BJ (cell line): ENCODE measurements at places on chromosomes 16 and 17.
A peak's percentile ranks its signal among the peaks of the same experiment; 100 is the strongest.

GRCh38 chr17:57493171-57493570 is 236.8 kb downstream of the MSI2 start:
- DNase-seq, result no peak

DNA sequence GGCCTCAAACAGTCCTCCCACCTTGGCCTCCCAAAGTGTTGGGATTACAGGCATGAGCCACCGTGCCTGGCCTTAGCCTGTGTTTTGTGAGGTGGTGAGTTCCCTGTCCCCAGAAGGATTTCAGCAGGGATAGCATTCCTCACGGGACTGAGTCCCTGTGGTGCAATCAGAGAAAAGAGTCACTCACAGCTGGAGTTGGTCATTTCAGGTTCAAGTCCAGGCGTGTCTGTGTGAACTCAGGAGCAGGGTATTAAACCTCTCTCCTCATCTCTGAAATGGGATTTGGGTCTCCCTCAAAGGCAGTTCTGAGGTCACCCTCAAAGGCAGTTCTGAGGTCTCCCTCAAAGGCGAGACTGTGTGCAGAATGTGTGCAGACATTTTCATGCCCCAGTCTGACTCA is 28.6 kb downstream of the NPTX1 start:
- no peak for DNase-seq

DNA sequence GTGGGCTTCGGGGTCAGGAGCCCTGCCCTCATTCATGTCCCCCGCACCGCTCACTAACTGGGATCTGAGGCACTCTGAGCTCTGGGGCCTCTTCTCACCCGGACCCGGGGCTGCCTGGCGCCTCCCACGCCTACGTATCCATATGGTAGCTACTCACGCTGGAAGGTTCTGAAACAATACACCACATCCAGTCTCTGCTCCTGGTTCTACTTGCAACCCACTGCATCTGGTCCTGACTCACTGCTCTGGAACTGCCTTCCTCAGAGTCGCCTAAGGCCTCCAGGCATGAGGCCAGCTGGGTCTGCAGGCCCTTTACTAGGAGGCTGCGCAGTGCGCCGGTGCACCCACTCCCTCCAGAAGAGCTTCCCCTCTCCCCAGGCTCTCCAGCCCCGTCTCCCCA is 18.1 kb downstream of the USP36 start:
- DNase-seq, result peak; percentile 95

DNA sequence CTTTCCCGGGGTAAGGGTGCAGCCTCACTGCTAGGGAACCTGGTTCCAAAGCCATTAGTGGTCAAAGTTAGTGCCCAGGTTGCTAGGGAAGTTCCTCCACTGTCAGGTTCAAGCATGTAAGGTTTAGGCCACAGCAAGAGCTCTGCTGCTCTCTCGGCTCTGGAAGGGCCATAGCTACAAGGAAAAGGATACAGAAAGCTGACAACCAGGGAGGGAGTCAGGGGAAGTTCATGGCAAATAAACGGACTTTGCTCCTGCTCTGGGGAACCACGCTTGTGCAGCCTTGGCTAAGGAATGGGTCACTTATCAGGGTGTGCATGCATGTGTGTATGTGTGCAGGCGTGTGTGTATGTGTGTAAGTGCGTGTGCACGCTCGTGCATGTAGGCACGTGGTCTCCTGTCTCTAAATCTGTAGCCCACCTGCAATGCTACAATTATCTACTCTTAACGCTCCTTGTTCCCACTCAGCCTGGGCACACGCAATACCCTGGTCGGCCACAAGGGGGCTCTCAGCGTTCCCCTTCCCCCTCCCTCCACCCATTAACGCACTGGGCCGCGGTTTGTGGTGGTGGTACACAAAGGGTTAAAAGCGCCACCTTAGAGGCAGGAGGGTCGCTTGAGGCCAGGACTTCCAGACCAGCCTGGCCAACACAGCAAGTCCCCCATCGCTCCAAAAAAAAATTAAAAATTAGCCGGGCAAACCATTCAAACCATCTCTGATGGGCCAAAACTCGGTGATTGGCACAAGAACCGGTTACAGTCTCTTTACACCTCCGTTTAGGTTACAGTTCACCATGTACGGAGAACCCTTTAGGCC is 48.4 kb upstream of the KDM8 start:
- DNase-seq, result no peak

DNA sequence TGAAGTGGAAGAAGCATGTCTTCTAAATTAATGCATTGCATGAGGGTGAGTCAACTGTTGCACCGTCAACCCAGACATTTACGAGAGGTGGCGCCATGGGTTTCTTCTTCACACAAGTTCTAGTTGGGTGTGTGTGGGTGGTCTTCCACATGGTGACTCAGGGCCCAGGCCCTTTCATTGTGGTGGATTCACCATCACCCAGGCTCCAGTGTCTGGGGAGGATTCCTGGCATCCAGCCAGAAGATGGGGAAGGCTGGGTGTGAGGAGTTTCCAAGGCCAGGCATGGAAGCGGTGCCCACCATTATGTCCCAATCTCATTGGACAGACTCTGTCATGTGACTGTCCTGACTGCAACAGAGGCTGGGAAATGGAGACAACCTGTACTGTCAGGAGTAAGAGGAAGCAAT is 21.4 kb upstream of the JPH3 start:
- peak; percentile 31 for DNase-seq

- no peak for DNase-seq
Measured at GRCh38 chr16:5756969-5757368, 659.4 kb upstream of the EEF2KMT start.

DNA sequence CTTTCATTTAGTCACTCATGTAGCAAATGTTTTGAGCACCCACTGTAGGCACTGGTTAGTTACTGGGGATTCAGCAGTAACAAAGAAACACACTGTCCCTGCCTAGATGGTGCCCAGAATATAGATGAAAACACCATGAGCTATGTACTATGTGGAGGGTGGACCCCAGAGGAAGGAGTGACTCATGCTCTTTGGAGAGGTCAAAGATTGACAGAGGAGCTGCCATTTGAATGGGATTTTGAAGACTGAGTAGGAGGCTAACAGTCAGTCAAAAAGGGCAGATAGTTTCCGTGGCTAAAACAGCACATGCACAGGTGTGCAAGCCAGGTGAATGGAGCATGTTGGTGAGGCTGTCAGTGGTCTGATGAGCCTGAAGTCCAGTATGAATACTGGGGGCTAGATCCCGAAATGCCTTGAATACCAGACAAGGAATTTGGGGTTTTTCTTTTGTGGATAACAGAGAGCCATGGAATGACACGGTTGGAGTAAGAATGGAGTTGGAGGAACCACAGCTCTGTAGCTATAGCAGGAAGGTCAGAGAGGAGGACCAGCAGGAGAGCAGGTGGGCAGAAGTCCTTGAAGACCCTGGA is 6.1 kb downstream of the IL21R start:
- DNase-seq, result no peak

DNA sequence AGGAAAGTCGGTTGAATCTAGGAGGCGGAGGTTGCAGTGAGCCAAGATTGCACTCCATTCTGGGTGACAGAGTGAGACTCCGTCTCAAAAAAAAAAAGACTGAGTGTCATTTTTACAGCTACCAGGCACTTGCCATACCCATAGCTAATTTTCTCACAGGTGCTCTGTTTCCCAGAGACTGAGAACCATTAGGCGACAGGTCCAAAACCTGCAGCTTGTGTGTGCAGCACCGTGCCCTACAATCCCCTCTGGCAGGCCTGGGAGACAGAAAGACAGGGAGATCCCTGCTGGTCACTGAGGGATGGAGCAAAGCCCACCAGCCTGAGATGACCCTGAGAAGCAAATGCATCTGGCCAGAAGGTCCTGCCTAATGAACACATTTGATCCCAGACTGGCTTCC is 2.7 kb downstream of the TFAP4 start:
- no peak for DNase-seq

DNA sequence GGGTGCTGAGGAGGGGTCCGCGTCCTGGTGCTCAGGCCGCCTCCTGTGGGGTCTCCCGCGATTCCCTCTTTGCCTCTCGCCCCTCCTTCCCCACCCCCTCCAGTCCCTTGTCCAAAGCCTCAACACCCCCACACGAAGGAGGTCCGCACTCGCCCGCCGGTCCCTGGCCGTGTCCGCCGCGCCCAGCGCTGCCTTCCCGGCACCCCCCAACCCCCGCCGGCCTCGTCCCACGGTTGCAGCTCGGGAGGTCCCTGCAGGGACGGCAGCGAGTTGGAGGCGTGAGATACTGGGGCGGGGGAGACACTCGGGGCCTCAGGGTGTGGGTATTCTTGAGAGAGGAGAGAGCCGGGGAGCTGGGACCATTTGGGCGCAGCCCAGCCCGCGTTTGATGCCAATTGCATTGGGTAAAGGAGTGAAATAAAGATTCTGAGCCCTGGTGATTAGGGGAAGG is 468 bp downstream of the FLYWCH2 start:
- DNase-seq, result no peak

DNA sequence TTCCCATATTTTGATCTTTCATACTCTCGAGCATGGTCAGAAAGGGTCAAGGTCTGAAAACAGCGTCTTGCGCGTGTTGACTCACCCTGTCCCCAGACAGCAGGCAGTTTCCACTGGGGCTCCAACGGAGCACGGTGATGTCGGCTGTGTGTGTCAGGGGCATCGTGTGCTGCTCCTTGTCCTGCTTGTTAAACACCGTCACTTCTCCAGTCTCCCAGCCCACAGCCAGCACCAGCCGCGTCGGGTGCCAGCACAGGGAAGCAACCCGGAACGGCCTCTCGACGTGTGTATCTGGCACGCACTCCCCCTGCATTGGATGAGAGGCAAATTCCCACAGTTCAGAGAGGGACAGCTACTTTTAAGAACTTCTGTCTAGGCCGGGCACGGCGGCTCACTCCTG is 9.6 kb downstream of the IFT140 start:
- DNase-seq, result no peak

GRCh38 chr16:89720813-89721545 is at the start of the genes VPS9D1 and ZNF276:
Gene VPS9D1, minus strand, starts transcription at chr16:89720898. Its CDS starts 37 bp downstream, at chr16:89720861.
Gene ZNF276, plus strand, starts transcription at chr16:89721537. Its CDS starts 104 bp downstream, at chr16:89721641.
- DNase-seq, result no peak

DNA sequence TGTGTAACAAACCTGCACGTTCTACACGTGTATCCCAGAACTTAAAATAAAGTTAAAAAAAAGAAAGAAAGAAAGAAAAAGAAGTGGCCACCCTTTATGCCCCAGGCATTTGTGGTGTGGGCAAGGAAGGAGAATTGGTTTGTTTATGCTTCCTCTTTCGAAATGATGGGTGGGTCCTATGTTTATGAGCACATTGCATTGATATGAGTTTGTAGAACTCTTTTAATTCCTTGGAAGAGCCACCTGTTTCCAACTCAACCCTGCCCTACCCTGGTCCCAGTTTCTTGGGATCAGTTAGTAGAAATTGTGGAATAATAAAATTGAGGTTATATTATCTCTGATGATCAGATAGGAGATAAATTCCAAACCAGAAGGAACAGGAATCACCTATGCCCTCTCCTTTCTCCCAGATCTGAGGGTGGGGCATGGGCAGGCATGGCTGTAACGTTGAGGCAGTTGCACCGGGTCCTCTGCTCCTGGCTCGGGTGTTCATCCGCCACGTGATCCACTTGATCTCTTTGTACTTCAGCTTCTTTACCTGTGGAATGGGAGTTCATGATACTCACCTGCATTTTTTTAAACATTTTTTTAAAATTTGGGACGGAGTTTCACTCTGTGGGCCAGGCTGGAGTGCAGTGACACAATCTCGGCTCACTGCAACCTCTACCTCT is 15.9 kb downstream of the CHAD start:
- DNase-seq, result peak; percentile 26

DNA sequence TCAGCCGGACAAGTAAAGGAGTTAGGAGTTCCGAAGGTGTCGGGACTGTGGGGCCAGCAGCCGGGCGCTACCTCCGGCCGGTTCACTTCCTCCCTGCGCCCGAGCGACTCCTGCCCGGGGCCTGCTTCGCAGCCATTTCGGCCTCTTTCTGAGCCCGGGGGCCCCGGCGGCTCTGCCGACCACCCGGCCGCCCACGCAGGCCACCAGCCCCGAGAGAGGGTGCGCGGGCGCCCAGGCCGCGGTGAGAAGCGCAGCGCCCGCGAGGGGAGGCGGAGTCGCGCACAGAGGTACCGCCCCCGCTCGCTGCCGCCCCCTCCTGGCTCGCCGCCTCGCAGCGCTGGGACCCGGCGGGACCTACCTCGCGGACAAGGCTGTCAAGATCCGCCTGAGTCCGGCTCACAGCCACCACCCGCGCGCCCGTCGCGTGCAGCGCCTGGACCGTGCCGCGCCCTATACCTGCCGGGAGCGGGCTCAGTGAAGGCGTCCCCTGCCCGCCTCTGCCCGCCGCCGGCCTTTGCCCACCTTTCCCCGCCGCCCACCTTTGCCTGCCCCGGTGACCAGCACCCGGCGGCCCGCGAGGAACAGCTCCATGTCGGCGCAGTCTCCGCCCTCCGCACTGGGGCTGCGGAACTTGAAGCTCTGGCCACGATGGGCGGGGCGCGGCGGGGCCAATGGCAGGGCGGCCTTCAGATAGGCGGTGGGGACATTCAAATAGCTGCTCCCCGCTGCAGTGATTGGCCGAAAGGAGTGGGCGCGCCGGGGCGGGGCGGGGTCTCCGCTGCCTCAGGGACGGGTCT is at the start of gene DCXR:
TSS of gene DCXR (minus strand) at position 606 of the 797 bp plus-strand sequence. CDS start at position 591, 15 bp downstream.
- DNase-seq, result peak; percentile 63

DNA sequence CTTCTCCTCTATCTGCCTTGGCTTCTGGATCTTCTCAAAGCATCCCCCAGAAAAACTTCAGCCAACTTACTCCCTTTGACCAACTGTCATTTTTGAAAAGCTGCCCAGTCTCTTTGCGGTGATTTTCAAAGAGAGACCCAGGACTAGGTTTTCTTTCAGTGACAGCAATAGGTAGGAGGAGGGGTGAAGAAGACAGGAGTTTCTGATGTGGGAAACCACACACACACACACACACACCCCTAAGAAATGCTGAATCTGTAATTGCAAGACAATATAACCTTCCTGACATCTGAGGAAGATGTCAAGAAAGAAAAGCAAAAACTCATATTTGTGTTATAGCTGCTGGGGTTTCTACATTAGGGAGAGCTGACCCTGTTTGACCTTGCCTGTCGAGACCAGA is 5.2 kb downstream of the FAM20A start:
- no peak for DNase-seq

GRCh38 chr17:44992242-44992939 is 24.3 kb upstream of the C1QL1 start:
- no peak for DNase-seq

DNA sequence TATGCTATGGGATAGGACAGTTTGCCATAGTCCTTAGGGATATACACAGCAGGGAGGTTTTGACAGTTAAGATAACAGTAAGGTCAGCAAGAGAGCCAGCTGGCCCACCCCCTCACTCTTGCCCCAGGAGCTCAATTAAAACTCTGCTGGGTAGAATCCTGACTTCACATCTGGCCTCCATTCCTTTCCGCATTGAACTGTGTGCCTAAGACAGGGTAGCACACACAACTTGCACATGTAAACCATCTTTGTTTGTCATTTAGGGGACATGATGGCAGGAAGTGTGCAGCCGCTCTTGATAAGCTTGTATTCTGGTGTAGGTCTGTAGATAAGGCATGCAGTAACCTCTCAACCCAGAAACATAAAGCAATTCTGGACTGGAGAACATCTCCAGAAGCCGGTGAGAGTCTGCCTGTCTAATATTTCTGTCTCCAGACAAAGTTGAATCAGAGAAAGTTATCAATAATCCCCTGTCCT is 5.2 kb downstream of the MINK1 start:
- DNase-seq, result no peak

GRCh38 chr17:74447628-74448159 is 15.8 kb downstream of the GPRC5C start:
- DNase-seq, result no peak

- DNase-seq, result no peak
Measured at GRCh38 chr16:85947230-85948137, 48.5 kb downstream of the IRF8 start.

GRCh38 chr17:5511401-5512225 is 25.2 kb downstream of the MIS12 start:
- DNase-seq, result no peak

GRCh38 chr17:41101586-41102259 is at the start of gene KRTAP4-16:
Gene KRTAP4-16, minus strand, starts transcription at chr17:41102209. Its CDS starts 0 bp downstream, at chr17:41102209.
- no peak for DNase-seq

GRCh38 chr17:65670667-65671371 is 109.4 kb upstream of the AXIN2 start:
- no peak for DNase-seq
